ENCODE measurements at places on chromosomes 5 and 9. TPM values are rescaled to one million over a fixed set of nuclear protein-coding genes. Genes with fewer than 3 reads are reported as not detected.

- DNase-seq: peak; percentile 36
Observed at GRCh38 chr5:111511831-111512374, 432 bp downstream of the STARD4 start.

DNA sequence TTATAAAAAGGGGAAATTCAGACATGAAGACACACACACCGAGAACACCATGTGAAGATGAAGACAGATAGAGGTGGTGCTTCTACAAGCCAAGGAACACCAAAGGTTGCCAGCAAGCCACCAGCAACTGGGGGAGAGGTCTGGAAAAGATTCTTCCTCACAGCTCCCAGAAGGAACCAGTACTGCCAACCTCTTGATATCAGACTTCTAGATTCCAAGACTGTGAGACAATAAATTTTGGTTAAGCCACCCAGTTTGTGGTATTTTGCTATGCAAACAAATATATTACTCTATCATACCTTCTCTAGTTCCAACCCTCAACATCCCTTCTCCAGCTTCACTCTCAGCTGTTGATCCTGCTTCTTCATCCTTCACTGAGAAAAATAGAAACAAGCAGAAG lies 451.1 kb downstream of the EBF1 start:
- no peak for DNase-seq

The ST8SIA4 gene
- 6.1 TPM for total RNA-seq

The PAEP gene
- total RNA-seq: not detected

GRCh38 chr9:137173796-137174664 lies 2.2 kb upstream of the TMEM210 start:
- DNase-seq: no peak

The MARCOL gene
- not detected for total RNA-seq

DNA sequence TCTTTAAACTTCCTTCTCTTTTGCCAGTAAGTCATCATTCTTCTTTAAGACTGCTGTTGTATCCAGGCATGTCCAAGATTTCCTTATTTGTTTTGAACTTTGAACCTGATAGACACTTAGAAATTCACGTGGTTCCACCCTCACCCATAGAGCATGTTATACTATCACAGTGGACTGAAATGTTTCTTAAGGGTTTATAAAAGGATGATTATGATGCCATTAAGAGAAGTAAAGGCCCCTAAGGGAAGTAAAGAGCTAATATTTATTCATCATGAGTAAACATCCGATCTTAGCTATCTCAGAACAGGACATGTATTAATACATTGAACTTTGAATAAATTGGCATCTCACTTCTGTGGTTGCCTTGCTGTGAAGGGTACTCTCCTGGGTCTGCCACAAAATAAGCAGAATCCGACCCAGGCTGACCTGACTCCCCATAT lies 49.8 kb downstream of the PRKACG start:
- no peak for DNase-seq

GRCh38 chr9:6997330-6997729 lies 239.6 kb downstream of the KDM4C start:
- DNase-seq: no peak

DNA sequence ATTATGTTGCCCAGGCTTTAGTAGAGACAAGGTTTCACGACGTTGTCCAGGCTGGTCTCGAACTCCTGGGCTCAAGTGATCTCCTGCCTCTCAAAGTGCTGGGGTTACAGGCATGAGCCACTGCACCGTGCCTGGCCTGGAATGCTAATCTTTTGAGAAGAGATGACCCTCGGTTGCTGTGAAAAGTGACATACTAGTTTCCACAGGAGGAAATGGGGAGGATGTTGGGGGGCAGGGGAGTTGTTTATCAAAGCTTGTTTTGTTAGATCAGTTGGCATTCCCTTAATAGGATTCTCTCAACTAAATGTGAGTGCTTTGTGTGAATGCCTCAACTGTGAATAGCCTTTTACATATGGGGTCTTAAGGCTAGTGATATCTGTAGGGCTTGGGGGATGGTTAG lies 16.4 kb upstream of the MATR3 start:
- DNase-seq: no peak

The CYLC2 gene
- not detected for total RNA-seq

GRCh38 chr9:121560921-121561320 lies 61.3 kb upstream of the GGTA1 start:
- no peak for DNase-seq

The GLRA1 gene
- total RNA-seq: not detected

DNA sequence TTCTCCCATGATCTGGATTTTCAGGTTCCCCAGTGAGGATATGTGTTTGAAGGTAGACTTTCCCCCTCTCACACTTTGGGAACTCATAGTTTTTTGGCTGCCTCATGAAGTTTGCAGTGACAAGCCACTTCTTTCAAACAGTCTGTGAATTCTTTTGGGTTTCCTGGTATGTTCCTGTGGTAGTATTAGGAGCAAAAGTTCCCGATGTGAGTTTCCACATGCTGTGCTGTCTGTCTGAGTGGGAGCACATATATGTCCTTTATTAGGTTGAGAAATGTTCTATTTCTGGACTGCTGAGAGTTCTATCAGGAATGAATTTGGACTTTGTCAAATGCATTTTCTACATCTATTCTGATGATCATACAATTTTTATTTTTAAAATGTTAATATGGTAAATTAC lies 273.2 kb upstream of the TARS1 start:
- no peak for DNase-seq

DNA sequence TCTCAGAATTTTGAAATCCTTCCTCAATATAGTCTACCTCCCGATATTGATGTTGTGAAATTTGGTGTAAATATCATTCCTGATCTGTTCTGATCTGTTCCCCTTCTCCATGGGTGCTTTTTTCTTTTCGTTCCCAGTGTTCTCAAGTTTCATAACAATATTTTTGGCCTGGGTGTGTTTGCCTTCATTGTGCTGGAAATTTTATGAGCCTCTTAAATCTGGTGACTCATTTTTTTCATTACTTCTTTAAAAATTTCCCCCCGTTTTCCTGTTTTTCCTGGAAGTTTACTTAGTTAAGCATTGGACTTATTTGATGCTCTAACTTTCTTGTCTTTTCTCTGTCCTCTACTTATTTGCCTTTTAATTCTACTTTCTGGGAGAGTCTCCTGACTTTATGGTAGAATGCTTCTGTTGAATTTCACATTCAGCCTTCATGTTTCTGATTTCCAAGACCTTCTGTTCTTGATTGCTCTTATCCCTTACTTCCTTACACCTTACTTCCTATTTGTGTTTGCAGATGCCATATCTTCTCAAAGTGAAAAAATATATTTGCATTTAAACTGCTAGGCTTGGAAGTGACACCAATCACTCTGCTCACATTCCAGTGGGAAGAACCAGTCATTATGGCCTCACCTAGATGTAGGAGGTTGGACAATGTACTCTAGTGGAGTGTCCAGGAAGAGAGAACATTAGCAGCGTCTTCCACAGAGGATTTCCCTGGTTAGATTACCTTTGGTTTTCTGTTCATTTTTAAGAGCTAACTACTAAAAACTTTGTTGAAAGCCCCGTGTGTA lies 441.9 kb downstream of the ARHGEF28 start:
- no peak for DNase-seq

The MAN2A1 gene
- total RNA-seq: 89.5 TPM

The VCAN gene
- 4.7 TPM for total RNA-seq

- no peak for DNase-seq
Observed at GRCh38 chr5:144352330-144352729, 181.7 kb downstream of the KCTD16 start.

DNA sequence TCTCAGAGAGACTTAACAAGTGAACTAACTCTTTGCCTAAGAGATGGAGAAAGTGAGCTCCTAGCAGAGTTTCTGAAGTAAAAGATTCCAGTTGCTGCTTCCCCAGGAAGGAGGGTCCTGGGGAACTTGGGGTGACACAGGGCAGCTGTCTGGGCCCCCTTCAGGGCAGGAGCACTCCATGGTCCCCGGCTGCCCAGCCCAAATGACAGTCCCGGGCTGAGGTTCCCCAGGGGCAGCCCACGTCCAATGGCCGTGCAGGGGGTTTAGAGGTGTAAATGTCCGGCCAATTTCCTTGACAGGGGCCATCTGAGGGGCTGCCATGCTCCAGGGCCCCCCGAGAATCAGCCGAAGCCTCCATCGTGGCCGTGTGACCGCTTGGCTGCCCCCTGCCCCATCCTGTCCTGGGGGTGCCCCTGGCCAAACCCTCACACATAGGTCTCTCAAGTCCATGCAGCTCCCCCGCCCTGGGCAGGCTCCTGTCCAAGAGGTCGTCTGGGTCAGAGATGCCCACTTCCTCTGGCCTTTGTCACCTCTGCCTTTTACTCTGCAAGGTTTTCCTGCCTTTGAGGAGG lies 5.5 kb upstream of the PPP1R26 start:
- DNase-seq: no peak

DNA sequence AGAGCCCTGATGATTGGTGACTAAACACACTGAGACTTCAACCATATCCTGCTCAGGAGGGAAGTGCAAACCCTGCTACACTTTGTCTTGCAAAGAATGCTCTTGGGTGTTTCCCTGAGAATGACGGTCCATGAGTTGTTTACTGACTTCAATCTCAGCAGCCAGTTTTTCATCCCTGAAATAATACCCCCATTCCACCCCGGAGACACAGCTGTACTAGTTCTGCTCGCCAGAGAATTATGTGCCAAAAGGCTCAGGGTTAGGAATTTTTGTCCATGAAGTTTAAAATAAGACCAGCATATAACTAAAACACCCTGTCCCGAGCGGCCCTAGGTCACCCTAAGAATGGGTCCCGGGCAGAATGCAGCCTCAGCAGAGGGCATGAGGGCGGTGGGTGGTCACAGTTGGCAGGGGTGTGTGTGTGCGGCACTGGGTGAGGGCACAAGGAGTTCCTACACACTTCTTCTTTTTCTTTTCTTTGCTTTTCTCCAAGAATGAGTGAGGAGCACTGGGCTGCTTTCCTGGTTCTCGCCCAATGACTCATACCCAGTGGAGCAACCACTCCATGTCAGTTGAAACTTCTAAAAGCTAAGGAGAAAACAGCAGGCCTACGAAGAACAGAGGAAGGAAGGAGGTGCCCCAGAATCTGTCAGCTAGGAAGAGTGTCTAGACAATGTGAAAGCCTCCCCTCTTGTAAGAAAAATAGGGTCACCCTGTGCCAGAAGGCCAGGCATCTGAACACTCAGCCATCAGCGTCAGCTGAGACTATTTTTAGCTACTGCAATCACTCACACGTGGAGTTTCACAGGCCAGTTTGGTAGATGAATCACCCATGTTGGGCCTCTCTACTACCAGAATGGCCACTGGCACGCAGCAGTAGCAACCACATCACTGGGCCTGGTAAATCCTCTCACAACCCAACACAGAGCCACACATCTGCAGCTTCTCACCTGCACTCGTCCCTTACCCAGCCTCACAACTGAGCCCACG lies 105.9 kb downstream of the DPYSL3 start:
- no peak for DNase-seq

Measured in left colon (tissue), 2 donors.